ENCODE measurements at places on chromosomes 11 and 22. TPM values are rescaled to one million over a fixed set of nuclear protein-coding genes. Genes with fewer than 3 reads are reported as not detected.

C11orf87 gene
- total RNA-seq = not detected

SMTNL1 gene
- total RNA-seq = not detected

TH gene
- total RNA-seq = not detected

FZD4 gene
- 2.4 TPM for total RNA-seq

PKDREJ gene
- not detected for total RNA-seq

MMP11 gene
- 4.5 TPM for total RNA-seq

PRODH gene
- not detected for total RNA-seq

MYEOV gene
- total RNA-seq = 3.3 TPM

CASP5 gene
- total RNA-seq = not detected

TSGA10IP gene
- under 0.01 TPM for total RNA-seq

FOSL1 gene
- total RNA-seq = 108 TPM

ATP6V1E1 gene
- 109 TPM for total RNA-seq

KIRREL3 gene
- 0.15 TPM for total RNA-seq

OR5B21 gene
- total RNA-seq = not detected

YPEL4 gene
- 0.45 TPM for total RNA-seq

TRIM44 gene
- 30.5 TPM for total RNA-seq

SLC5A4 gene
- not detected for total RNA-seq

GGTLC3 gene
- total RNA-seq = not detected

TLCD5 gene
- total RNA-seq = 5.2 TPM

MFRP gene
- total RNA-seq = not detected
